Activated naive CD8-positive, alpha-beta T cell treated with anti-CD3 and anti-CD28 coated beads, Interleukin-2, amount 10 ng/mL, durations not matched to agents 7 days and 5 days (primary cell): ENCODE measurements at places on chromosomes 7 and 10. TPM values are rescaled to one million over a fixed set of nuclear protein-coding genes. Genes with fewer than 3 reads are reported as not detected.

The SPDYE5 gene
- total RNA-seq = 0.14 TPM

The TMEM236 gene
- total RNA-seq = 0.08 TPM

The GIMAP1 gene
- 42.1 TPM for total RNA-seq

The LRCH4 gene
- 258 TPM for total RNA-seq

The CCDC136 gene
- 14.5 TPM for total RNA-seq

The SVOPL gene
- 2.5 TPM for total RNA-seq

The SAP25 gene
- total RNA-seq = 54.3 TPM

The NKX1-2 gene
- not detected for total RNA-seq

The ASZ1 gene
- total RNA-seq = not detected

The NXPH1 gene
- total RNA-seq = not detected

The CTAGE4 gene
- total RNA-seq = 1.0 TPM

The CLRN3 gene
- not detected for total RNA-seq

The TCF7L2 gene
- 1.9 TPM for total RNA-seq

The FAM237B gene
- total RNA-seq = not detected

The METTL27 gene
- 0.74 TPM for total RNA-seq

The ERCC6 gene
- 31.8 TPM for total RNA-seq

The CRYGN gene
- total RNA-seq = 0.91 TPM

The PRR15 gene
- total RNA-seq = not detected

The CHAT gene
- not detected for total RNA-seq

The PRSS1 gene
- total RNA-seq = not detected

The TUBAL3 gene
- total RNA-seq = not detected

The SPDYE16 gene
- 0.22 TPM for total RNA-seq

The OR13A1 gene
- total RNA-seq = 0.23 TPM

The AUTS2 gene
- total RNA-seq = 23.8 TPM

The AGBL3 gene
- 4.5 TPM for total RNA-seq

The OR2A42 gene
- not detected for total RNA-seq

The MEIG1 gene
- 0.88 TPM for total RNA-seq

The MAT1A gene
- total RNA-seq = not detected

The PLAC9 gene
- total RNA-seq = not detected

The RARRES2 gene
- not detected for total RNA-seq

The RBP3 gene
- not detected for total RNA-seq

The HOGA1 gene
- total RNA-seq = not detected

The KCNIP2 gene
- 3.1 TPM for total RNA-seq

The TDRD1 gene
- 0.08 TPM for total RNA-seq

The ARID5B gene
- 25.4 TPM for total RNA-seq

The SAMD9 gene
- total RNA-seq = 65.4 TPM

The ITPRID1 gene
- not detected for total RNA-seq

The SCIN gene
- total RNA-seq = 0.77 TPM

The CCNY gene
- total RNA-seq = 66.6 TPM

The SCD gene
- total RNA-seq = 212 TPM

The VIPR2 gene
- total RNA-seq = 0.80 TPM

The HEPACAM2 gene
- total RNA-seq = not detected

The LMTK2 gene
- 13.5 TPM for total RNA-seq

The EGFR gene
- total RNA-seq = not detected

The DEPP1 gene
- 0.23 TPM for total RNA-seq

The GIMAP4 gene
- 285 TPM for total RNA-seq
